ENCODE measurements at places on chromosomes 7 and 10.

GRCh38 chr7:69638674-69639073 lies 40.4 kb downstream of the AUTS2 start:
- DNase-seq, result no peak

DNA sequence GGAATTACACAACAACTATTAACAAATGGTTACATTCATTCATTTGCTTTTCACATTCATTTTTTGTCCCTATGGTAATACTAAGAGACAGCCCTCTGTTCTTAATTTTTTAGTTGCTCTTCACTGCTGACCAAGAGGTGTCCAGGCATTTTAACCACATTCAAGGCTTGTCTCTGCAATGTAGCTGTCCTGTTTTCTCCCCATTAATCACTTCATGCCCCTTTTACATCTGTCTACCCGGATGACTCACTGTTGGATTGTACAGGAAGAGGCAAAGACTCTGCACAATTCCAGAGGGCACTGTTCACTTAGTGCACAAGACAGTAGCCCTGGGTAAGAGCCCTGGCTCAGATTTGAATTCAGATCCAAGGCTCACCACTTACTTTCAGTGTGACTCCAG lies 168.5 kb downstream of the NOC3L start:
- DNase-seq, result no peak

DNA sequence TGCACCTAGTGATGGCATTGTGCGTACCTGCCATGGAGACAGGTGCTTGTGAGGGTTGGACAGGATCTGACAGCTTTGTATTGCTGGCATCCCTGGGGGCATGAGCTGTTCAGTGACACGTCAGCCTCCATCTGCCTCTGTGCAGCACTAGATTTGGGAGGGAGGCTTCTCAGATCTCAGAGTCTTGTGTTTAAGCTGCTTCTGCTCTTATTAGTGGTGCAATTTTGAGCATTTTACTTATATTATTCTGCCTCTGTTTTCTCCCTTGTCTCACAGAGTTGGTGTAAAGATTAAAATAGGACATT lies 5.1 kb downstream of the ARHGAP22 start:
- DNase-seq, result no peak

DNA sequence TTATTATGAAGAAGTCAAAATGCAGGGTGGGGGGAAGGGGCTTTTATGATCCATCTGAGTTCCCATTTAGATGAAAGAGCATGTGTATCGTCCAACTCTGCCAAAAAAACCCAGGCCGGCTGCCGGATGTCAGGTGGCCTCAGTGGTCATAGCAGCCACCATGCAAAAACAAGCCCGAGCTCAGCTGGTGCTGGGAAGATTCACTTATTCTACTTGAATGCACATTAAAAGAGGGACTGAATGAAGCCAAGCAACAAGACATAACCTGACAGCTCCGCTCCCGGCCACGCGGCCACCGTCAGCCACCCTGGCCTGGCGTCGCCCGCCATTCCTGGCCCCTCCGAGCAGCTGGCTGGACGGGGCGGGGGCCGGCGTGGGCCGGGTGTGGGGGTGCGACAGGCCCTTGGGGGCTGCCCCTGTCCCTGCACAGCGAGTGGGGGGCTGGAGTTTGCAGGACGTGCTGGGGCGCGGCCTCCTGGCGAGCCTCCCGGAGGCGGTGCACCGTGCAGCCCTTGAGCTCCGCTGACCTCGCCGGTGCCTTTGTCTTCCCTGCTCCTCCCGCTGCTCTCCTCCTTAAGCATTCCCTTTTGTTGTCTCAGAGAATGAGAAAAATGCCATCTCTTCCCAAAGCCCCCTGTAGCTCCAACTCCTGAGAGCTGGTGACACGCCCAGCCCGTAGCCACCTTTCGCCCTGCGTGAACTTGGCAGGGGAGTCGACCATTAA lies 67.8 kb downstream of the EBF3 start:
- DNase-seq, result peak; percentile 56

- DNase-seq, result no peak
Observed at GRCh38 chr7:155538293-155538692, 8.1 kb downstream of the CNPY1 start.

GRCh38 chr7:115734641-115735040 lies 295.9 kb downstream of the TFEC start:
- DNase-seq, result no peak

- no peak for DNase-seq
Observed at GRCh38 chr7:1850111-1850975, 180.3 kb downstream of the ELFN1 start.

DNA sequence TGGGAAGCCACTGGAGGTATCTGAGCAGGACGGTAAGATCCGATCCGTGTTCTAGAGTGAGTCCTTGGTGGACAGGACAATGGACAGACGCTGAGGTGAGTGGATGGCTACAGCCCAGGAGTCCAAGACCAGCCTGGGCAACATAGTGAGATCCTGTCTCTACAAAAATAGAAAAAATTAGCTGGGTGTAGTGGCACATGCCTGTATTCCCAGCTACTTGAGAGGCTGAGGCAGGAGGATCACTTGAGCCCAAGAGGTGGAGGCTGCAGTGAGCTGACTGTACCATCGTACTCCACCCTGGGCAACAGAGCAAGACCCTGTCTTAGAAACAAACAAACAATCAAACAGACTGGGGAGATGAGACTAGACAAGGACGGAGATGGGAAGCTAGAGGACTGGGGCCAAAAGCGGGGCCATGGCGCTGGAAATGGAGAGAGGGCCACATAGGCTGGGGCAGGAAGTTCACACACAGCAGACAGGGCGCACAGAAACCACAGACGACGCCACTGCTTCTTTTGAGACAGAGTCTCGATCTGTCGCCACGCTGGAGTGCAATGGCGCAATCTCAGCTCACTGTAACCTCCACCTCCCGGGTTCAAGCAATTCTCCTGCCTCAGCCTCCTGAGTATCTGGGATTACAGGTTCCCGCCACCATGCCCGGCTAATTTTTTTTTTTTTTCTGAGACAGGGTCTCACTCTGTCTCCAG lies 24.7 kb downstream of the DAGLB start:
- DNase-seq, result no peak

DNA sequence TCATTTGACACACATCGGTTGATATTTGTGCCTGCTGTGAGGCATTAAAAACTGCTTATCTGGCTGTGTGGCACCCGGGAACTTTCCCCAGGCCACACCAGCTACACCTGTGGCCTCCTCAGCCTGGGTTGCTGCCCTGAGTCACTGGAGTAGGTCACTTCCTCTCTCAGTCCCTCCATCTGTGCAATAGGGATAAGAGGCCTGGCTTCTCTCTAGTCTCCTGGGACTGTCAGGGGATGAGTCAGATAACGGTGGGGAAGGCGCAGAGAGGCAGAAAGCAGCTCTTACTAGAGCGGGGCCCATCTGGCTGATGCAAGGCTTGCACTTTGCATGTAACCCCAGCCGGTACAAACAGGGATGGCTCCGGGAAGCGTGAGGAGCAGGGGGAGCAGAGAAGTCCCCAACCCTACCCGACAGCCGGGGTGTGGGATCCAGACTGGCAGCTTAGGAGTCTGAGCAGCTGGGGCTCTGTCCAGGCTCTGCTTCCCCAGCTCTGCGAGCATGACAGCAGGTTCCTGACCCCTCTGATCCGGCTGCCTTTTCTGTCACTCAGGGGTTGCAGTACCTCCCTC lies 34.0 kb downstream of the DNAJB12 start:
- DNase-seq, result peak; percentile 77

Measured in right hindlimb (tissue), 1 donor.